ENCODE measurements at places on chromosomes 4 and X.
A peak's percentile ranks its signal among the peaks of the same experiment; 100 is the strongest.

GRCh38 chr4:88533088-88533790, 9.7 kb upstream of the PYURF start:
- DNase-seq, result no peak

- DNase-seq, result no peak
Measured at GRCh38 chr4:31787701-31788100, 1067.5 kb downstream of the PCDH7 start.

DNA sequence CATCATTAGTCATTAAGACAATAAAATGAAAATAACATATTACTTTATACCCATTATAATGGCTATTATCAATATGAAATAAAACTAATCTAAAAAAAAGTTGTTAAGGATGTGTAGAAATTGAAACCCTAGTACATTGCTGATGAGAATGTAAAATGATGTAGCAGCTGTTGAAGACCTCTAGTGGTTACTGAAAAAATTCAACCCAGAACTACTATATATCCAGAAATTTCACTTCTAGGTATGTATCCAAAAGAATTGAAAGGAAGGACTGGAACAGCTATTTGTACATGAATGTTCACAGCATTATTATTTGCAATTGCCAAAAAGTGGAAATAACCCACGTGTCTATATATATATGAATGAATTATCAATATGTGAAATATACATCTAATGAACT, 180.3 kb upstream of the KLHL4 start:
- no peak for DNase-seq

GRCh38 chrX:154731184-154731583, 19.7 kb downstream of the GAB3 start:
- DNase-seq, result no peak

- DNase-seq, result no peak
Measured at GRCh38 chr4:113109106-113109718, 59.8 kb downstream of the ANK2 start.

DNA sequence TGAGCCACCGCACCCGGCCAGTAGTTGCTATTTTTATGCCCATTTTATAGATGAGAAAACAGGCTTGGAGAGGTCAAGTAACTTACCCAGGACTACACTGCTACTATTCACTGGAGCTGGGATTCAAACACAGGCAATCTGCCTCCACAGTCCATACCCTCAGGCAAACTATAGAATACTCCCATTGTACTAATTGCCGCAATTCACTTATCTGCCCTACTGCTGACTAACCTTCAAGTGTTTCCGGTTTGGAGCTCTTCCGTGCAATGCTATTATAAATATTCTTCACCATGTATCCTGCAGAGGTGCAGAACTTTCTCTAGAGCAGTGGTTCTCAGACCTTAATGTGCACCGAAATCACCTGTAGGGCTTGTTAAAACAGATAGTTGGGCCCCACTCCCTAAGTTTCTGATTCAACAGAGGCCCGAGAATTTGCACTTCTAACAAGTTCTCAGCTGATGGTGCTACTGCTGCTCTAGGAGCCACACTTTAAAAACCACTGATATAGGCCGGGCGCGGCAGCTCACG, 1.9 kb upstream of the G3BP2 start:
- DNase-seq, result no peak

DNA sequence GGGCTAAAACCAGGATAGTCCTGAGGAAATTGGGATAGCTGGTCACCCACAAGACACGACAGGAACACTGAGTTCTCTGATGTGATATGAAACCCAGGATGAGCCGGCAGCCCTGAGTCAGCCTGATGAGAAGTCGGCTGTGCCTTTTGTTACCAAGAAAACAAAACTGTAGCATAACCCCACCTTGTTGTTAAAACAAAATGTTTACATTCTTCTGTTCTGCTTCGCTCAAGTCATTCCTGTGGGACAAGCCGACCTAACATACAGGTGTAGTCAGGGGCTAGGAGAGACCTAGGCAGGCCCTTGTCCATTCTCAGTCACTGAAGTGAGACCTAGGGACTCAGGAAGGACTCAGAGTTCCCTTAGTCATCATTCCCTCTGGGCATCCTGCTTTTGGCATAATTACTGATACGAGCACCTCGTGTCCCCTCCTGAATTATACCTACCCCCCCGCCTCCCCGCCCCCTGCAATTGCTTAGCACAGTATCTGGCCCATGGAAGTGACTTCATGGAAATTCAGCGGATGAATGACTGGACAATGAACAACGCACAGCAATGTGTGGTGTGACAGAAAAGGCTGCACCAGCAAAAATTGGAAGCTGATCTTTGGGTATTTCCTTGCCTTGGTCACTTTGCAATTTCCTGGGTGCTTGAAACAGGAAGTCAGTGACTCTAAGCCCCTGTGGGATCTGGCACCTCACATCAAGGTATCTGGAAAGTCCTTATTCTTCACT, 31.9 kb upstream of the TLR2 start:
- DNase-seq, result no peak

- no peak for DNase-seq
Measured at GRCh38 chr4:109631532-109632108, 71.6 kb downstream of the MCUB start.

GRCh38 chrX:49037883-49038475, 5.2 kb downstream of the TFE3 start:
- DNase-seq, result no peak

GRCh38 chrX:97389761-97390192, 506.1 kb downstream of the RPA4 start:
- DNase-seq, result no peak

DNA sequence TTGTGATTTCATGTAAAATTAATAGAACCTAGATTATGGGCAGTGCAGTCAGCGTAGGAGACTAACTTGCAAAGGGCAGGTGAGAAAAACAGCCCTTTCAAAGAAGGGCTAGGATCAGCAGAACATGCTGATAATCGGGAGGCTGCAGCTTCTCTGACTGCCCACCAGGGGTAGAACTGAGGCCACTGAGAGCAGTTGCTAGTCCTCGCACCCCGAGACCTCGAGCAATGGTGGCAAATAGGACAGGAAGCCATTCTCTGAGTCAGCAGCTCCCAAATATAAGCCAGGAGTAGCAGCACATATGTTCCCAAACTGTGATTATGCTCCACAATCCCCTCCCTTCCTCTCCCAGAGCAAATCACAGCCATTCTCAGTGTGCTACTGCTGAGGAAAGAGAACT, 186.5 kb downstream of the MSL3 start:
- peak; percentile 11 for DNase-seq

DNA sequence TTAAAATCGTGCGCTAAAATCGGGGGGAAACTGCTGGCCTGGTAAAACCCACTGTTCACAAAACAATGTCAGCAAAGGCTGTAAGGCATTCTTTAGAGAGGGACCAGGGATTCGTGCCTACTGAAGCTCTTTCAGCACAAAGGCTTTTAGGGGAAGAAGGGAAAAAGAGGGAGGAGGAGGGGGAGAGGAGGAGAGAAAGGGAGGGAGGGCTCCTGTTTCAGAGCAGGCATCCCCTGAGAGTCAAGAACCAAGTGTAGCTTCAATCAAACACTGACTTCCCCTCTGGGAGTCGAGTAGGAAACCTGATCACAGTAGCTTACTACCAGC, 9.5 kb downstream of the BCOR start:
- no peak for DNase-seq

DNA sequence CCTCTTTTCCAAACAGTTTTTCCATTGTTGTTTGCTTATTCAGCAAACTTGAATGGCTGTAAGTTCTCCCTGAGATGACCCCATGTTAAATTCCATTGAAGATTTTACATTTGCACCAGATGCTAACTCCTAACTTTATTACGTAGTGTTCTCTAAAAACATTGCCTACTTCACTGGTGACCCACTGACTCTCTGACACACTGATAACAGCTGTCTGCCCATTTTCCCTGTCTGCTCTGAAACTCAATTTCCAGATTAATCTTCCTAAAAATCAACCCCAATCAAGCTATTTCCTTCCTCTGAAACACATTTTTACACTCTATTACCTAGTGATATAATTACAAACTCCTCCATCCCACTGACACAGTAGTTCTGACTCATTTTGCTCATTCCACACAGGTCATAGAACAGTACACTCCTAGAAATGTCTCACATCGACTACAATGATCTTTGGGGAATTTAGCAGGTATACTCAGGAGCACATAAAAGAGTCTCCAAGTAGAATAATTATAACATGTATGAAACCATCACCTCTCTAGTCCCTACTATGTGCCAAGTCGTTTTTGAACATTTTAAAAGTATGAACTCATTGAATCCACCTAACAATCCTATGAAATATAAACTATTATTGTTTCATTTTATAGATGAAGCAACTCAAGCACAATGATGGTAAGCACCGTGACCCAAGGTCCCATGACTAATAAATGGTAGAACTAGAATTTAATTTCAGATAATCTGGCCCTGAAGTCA, 210.9 kb downstream of the SLIT2 start:
- no peak for DNase-seq

DNA sequence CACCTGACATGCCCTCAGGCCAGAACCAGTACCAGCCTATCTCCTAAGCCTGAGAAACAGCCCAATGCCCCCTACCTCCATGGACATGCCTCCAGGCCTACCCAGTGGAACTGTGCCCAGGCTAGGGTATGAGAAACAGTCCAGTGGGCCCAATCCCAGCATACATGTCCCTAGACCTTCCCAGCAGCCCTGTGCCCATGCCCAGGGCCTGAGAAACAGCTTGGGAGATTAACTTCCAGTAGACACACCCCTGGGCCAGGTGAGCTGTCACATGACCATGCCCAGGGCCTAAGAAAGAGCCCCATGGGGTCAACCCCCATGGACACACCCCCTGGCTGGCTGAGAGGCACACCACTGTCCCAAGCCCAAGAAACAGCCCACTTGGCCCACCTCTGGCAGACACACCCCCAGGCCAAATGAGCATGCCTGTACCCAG, 78.8 kb downstream of the CBR4 start:
- no peak for DNase-seq

- no peak for DNase-seq
Measured at GRCh38 chrX:85630901-85631300, 251.4 kb upstream of the POF1B start.

DNA sequence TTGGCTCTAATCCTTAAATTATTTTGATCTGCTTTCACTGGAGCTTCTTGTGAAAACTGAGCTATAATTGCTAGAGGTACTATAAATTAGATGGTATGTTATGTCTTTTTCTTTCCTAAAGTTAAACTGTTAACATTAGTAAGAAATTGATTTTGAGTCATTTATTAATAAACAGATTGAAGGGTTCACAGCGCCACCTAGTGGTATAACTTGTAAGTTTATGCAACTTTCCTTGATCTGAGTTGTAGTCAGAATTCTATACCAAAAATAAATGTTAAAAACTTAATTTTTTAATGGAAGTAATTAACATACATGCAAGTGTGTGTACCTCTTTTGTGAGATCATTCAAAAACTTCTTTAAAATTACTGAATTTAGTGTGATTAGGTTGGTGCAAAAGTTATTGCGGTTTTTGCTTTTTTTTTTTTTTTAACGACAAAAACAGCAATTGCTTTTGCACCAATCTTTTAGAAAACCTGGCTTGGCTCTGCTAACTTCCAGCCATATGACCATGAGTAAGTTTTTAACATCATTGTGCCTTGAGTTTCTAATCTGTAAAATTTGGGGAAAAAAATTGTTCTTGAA, 151.5 kb downstream of the CENPC start:
- DNase-seq, result no peak

DNA sequence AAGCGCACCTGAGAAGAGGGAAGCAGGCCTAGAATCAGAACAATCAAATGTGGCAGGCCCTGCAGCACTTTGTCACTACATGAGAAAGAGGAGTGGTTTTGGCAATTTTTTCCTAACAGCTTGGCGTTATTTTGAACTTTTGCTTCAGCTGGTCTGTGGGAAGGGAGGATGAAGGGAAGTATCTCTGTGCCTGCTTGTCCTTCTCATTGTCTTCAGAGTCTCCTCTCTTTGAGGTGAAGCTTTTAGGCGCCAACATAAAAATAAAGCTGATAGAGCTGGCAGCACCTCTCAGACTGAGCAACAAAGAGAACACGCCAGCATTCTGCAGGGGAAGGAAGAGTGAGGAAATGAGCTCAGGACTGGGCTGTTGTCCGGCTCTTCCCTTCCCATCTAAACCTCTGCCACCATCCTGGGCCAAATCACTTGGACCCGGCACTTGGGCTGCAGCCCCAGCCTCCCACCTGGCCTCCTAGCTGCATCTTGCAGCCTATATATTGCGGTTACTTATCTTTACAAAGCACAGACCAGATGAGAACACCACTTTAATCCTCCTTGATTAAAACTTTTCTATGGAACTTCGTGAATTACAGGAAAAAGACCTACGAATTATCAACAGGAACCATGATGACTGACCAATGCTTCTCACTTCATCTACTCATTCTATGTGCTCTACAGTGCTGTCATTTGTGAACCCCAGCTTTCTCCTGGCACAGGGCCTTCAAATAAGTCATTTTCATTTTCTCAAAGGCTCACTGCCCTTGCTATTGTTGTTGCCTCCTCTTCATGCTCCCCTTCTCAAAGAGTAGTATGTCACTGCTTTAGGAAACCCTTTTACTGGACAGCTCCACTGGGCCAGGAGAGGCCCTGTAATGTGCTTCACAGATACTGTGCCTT, 476.4 kb upstream of the HS3ST1 start:
- DNase-seq, result no peak

GRCh38 chrX:2712890-2713840, 22.1 kb downstream of the CD99 start:
- DNase-seq, result no peak

GRCh38 chr4:169061386-169061785, 51.3 kb upstream of the CBR4 start:
- no peak for DNase-seq

- no peak for DNase-seq
Measured at GRCh38 chr4:109169170-109169569, 133.3 kb downstream of the COL25A1 start.

GRCh38 chr4:136864604-136865185, 667.6 kb downstream of the PCDH18 start:
- DNase-seq, result no peak

GRCh38 chrX:90883479-90883878, 551.2 kb upstream of the PABPC5 start:
- no peak for DNase-seq

- no peak for DNase-seq
Measured at GRCh38 chr4:56391270-56391669, 4.0 kb upstream of the AASDH start.

DNA sequence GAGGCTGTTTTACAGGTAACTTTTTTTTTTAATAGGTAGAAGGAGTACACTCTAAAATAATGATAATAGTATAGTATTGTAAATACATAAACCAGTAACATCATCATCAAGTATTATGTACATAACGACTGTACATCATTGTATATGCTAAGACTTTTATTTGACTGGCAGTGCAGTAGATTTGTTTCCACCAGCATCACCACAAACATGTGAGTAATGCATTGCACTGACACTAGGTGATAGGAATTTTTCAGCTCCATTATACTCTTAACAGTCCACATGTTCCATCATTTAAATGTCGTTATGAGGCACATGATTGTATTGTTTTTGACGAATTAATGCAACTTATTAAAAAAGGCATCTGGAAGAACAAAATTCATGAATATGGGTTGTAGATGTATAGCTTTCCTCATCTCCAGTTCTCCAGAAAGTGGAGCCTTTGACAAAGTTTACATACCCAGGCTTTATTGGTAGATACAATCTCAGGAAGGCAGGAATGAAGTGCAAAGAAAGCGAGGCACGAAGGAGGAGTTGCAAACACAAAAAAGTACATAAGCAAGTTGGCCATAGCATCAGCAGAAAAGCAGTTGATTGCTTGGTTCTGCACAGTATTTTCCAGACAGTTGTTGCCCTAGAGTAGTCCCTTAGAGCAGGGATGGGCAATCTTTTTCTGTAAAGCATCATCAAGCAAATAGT, 336.9 kb upstream of the NR3C2 start:
- no peak for DNase-seq
